ENCODE measurements at places on chromosomes 5 and 9. TPM values are rescaled to one million over a fixed set of nuclear protein-coding genes. Genes with fewer than 3 reads are reported as not detected.

DNA sequence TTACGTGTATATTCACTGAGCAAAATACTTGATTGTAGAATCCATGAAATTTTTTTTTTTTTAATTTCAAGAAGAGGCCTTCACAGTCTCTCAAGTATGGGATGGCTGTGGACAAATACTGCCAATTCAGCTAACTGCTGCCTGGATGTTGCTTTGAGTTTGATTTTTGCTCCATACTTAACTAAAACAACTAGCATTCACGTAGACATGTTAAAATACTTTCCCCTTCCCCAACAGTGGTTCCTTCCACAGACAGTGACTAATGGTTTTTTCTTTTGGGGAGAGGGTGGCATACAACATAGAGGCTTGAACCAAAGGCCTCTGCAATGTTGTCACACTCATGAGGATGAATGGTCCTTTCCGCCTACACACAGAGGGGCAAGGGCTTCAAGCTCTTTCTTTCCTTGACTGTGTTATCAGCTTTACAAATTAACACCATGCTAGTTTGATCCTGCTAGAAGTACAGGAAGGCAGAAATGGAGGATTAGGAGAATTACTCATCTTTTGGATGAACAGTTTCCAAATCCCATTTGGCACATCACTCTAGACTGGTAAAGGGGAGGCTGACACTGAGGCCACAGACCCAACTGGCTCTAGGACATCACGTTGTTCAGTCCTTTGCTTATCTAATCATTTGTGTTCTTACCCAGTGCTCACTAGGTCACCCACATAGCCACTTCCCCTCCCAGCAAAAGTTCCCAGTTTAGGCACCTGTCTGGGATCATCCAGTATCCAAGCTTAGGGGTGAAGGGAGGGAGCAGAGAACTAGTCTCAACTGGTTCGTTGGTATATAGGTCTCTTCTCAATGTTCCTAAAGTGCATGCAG lies 1.8 kb upstream of the LEAP2 start:
- DNase-seq, result no peak

DNA sequence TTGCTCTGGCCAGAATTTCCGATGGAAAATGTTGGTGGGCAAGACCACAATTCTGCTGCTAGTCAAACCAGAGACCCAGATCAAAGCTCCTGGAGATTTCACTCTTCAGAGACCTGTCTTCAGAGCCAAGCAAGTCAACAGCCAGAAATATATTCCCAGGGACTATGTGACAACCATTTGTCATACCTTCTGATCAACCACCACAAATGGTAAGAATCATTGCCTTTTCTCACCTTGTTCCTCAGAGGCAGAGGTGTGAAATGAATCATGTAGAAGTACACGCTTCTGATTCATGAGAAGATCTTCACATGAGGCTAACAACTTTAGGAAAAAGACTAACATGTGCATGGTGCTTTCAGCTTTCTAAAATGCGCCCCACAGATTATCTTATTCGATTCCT lies 53.5 kb downstream of the SUSD1 start:
- no peak for DNase-seq

Gene RANBP17
- total RNA-seq, result 7.1 TPM

Gene RBM18
- total RNA-seq, result 21.1 TPM

Gene CMBL
- 7.8 TPM for total RNA-seq

Gene PCDHB7
- total RNA-seq, result 0.96 TPM

GRCh38 chr9:135552698-135553171 lies 6.8 kb downstream of the OBP2A start:
- no peak for DNase-seq

DNA sequence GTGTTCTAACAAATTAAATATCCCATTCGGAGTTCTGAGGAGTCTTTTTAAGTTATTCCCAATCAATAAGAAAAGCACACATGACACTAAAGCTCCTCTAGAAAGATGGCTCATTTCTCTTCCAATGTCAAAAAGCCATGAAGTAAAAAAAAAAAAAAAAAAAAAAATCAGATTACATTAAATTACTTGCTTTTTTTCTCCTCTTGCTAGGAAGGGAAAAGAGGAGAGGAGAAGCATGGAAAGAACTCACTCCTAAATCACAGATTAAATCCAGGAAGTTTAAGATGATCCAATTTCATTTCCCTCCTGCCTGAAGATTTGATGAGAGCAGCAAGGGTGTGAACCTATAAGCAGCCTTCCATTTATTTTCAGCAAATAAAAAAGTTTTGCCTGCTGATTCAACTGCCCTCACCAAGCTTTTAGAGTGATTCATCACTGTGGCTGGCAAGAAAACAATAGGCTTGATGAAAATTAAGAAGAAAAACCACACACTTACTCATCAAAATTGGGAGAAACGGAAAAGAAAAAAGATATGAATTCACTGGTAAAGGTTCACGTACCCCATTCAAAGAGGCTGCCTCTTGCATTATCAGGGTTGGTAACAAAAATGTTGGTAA lies 19.7 kb downstream of the MYO10 start:
- peak; percentile 87 for DNase-seq

- DNase-seq, result no peak
Observed at GRCh38 chr9:73114958-73115357, 36.7 kb upstream of the ANXA1 start.

Gene MZB1
- total RNA-seq, result not detected

GRCh38 chr5:42285230-42285629 lies 138.0 kb upstream of the GHR start:
- no peak for DNase-seq

Gene TAF11L5
- total RNA-seq, result not detected

DNA sequence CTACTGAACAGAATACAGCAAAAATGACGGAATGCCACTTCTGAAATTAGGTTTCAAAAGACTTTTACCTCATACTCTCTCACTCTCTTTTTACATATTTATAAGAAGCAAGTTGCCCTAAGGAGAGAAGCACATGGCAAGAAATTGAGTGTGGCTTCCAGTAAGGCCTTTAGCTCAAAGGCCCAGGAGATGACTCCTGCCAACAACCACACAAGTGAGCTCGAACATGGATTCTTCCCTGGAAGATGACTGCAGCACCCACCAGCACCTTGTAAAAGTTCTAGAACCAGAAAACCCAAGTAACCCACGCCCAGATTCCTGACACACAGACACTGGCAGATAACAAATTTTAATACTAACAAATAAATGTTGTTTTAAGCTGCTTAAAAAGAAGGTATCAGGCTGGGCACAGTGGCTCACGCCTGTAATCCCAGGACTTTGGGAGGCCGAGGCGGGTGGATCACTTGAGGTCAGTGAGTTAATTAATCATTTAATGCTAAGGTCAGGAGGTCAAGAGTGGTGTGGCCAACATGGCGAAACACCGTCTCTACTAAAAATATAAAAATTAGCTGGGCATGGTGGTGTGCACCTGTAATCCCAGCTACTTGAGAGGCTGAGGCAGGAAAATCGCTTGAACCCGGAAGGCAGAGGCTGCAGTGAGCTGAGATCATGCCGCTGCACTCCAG lies 17.0 kb downstream of the PTBP3 start:
- DNase-seq, result no peak

DNA sequence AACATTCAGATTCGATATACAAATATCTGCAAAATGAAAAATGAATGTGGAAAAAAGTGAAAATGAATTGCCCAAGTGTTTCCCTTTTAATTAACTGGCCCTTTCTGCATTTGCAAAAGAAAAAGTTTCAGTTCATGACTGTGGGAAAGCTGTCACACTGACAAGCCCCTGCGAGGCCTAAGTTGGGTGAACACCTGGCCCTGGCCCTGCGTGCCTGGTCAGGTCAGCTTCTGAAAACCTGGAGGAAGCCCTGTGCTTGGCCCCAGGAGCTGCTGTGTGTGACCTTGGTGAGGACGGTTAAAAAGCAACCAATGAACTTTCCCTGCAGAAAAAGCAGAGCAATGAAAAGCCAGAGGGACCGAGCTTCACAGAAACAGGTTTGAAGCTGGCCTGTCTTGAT lies 41.0 kb upstream of the SHC3 start:
- no peak for DNase-seq

DNA sequence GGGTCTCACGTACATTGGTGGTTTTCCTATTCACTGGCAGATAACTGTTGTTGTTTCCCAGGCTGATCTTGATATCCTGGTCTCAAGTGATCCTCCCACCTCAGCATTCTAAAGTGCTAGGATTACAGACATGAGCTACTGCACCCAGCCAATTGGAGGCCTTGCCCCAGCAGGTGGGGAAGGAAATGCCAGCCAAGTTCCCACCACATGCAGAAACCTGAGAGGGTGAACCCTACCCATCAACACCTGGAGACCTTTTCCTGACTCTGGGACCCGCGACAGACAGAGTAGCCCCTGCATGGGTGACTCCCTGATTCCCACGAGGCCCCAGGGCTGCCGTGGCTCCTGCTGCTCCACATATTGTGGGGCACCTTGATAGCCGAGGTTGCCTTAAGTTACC lies 107.7 kb downstream of the GDA start:
- no peak for DNase-seq

DNA sequence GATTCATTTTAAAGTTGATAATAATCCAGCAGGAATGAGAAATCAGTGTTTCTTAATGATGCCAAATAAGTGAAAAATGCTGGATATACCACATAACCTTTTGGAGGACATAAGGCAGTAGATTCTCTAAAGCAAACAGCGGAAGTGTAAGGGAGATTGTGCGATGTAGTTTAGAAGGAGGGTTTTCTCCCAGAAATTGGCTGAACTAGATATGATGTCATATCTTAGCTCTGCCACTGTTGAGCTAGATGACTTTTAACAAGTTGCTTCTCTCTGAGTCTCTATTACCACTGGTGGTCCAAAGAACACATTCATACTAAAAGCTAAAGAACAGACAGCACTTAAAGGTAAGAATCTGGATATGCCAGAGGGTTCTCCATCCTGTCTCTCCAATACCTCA lies 107.0 kb downstream of the NR6A1 start:
- no peak for DNase-seq

Gene PAPPA
- total RNA-seq, result 15.5 TPM

Gene CAVIN4
- 3.6 TPM for total RNA-seq

- no peak for DNase-seq
Observed at GRCh38 chr9:134837529-134837928, 43.1 kb upstream of the FCN2 start.

Gene FRMD3
- total RNA-seq, result 5.2 TPM

- DNase-seq, result no peak
Observed at GRCh38 chr5:167644619-167645018, 646.8 kb upstream of the WWC1 start.

Gene C5orf52
- total RNA-seq, result not detected

Gene GRPEL2
- 30.3 TPM for total RNA-seq

GRCh38 chr5:53362521-53362941 lies 117.9 kb upstream of the FST start:
- DNase-seq, result no peak

Gene TOR1B
- total RNA-seq, result 32.8 TPM

Gene ORM2
- total RNA-seq, result not detected

Gene SLC4A9
- not detected for total RNA-seq

DNA sequence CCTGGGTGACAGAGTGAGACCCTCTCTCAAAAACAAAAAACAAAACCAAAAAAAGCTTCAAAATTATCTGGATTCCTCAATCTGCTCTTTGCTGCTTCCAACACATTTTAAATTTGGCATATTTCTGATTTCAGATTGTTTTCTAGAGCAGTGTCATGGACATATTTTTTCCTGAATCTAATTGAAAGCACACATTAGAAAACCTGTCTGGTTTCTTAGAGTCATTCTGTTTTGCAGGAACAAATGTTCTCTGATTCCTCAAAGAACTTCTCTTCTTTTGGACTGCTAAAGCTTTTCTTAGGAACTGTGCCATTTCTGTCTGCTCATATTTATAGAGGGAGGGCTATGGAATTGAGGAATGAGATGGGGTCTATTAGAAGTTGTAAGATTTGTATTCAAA lies 81.6 kb downstream of the RAI14 start:
- DNase-seq, result no peak

- no peak for DNase-seq
Observed at GRCh38 chr5:119269061-119269944, 86.5 kb upstream of the TNFAIP8 start.

Gene FAM200C
- 2.8 TPM for total RNA-seq

Gene GPR150
- total RNA-seq, result not detected

DNA sequence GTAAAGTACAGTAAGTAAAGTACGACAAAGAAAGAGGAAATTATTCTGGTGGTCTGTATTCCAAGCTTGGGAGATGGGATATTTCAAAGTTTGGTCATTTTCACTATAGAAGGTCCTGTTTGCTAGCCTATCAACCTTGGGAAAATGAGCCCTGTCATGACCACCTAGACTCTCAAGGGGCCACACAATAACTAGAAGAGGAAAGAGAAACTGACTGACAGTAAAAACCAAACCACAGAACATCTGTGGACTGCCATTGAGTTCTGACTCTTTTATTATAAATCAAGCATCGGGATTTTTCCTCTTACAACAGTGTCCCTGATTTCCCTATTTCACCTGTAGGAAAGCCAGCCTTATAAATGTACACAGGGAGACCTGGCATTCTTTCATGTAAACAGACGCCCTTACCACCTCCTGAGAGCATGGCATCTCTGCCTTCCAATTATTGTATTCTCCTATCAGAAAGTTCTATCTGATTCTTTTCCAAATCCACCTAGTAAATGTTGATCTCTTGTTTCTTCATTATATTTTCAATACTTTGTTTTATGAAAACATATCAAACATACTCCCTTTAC lies 80.0 kb downstream of the ZNF622 start:
- no peak for DNase-seq

Gene MELK
- 16.0 TPM for total RNA-seq

- DNase-seq, result no peak
Observed at GRCh38 chr5:32572778-32573480, 12.4 kb upstream of the SUB1 start.

DNA sequence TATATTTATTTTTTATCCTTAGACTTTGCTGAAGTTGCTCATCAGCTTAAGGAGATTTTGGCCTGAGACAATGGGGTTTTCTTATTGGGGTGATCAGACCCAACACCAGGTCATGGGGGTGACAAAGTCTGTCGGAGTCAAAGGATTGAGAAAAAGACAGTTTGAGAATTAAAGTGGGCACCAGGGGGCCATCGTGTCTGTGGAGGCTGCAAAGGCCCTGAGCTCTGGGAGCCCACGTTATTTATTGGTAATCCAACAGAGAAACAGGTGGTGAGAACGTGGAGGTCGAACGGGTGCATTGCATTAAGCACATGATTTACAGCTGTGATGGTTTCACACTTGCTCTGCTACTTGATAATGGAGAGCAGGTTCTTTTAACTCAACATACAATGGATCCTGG lies 102.5 kb upstream of the CDH10 start:
- no peak for DNase-seq

All from kidney epithelial cell (primary cell).